MCF 10A (cell line): ENCODE measurements at places on chromosomes 16 and 17. TPM values are rescaled to one million over a fixed set of nuclear protein-coding genes. Genes with fewer than 3 reads are reported as not detected.

The SLC5A11 gene
- total RNA-seq: not detected in 2 replicates

The GRIN2A gene
- total RNA-seq: not detected in 2 replicates

The CSH2 gene
- total RNA-seq: not detected in 2 replicates

The CPHXL2 gene
- total RNA-seq: not detected in 2 replicates
